ENCODE measurements at places on chromosomes 5 and 9. TPM values are rescaled to one million over a fixed set of nuclear protein-coding genes. Genes with fewer than 3 reads are reported as not detected.

IFNA17 gene
- total RNA-seq = not detected

SLC34A3 gene
- 0.11 TPM for total RNA-seq

ZDHHC11B gene
- 1.6 TPM for total RNA-seq

CCDC180 gene
- 0.94 TPM for total RNA-seq

TLE1 gene
- total RNA-seq = 96.8 TPM

ROPN1L gene
- total RNA-seq = 2.3 TPM

DMRTA1 gene
- 0.55 TPM for total RNA-seq

NSA2 gene
- total RNA-seq = 122 TPM

TBCA gene
- total RNA-seq = 263 TPM

PCDHB16 gene
- total RNA-seq = 0.05 TPM

LCN12 gene
- 1.3 TPM for total RNA-seq

GPR151 gene
- total RNA-seq = not detected
